Endothelial cell of umbilical vein (primary cell): ENCODE measurements at places on chromosomes 11 and 22. TPM values are rescaled to one million over a fixed set of nuclear protein-coding genes. Genes with fewer than 3 reads are reported as not detected.

DNA sequence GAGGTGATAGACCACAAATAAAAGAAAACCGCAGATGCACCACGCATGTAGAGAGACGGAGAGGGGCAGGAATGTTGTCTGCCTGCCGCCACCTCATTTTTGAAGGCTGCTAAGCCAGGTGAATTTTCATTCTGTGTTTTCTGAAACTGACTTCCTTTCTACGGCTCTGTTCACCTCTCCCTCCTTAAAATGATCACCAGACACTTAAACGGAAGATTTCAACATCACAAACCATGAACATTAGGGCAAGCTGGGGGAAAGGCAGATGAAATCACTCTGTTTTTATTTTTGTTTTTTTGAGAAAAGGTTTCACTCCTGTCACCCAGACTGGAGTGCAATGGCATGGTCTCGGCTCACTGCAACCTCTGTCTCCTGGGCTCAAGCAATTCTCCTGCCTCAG is 232.4 kb downstream of the MIAT start:
- DNase-seq: no peak

Gene OR51B2
- total RNA-seq: not detected in 2 replicates

Gene ELMOD1
- 0.53 and 2.4 TPM in 2 replicates for total RNA-seq

GRCh38 chr22:37560608-37561211 is 430 bp downstream of the CDC42EP1 start:
- peak; percentile 55 for DNase-seq

GRCh38 chr11:80595011-80595410 is 1154.2 kb upstream of the TENM4 start:
- peak; percentile 76 for DNase-seq

DNA sequence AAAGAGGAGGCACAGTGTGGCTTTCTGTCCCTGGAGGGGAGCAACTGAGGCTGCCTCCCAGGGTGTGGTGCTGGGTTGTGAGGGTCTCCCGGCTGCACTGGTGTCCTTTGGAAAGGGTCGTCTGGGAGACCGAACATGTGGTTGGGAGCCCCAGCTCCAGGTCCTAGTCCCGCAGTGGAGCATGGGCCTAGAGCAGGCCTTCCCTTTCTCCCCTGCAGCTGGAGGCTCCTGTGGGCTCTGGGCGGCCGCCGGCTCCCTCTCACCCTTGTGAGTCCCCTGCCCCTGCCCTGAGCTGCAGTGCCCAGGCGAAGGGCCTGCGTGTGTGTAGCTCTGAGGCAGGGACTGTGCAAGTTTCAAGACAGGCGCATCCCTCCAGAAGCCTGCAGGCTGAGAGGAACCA is 1492.7 kb downstream of the BRD1 start:
- no peak for DNase-seq
